Esophagus mucosa (tissue), 1 donor: ENCODE measurements at places on chromosomes 16 and 17. TPM values are rescaled to one million over a fixed set of nuclear protein-coding genes. Genes with fewer than 3 reads are reported as not detected.

Gene DHRS7C
- total RNA-seq, result not detected

Gene ZNRF1
- 42.5 TPM for total RNA-seq

Gene CIAPIN1
- total RNA-seq, result 52.4 TPM

Gene ATP5PD
- total RNA-seq, result 314 TPM

Gene C16orf46
- not detected for total RNA-seq

Gene GCGR
- 0.08 TPM for total RNA-seq

Gene EFCAB13
- 2.0 TPM for total RNA-seq

Gene ELMO3
- 26.3 TPM for total RNA-seq

Gene MEOX1
- 1.2 TPM for total RNA-seq

Gene CACNG4
- 0.08 TPM for total RNA-seq

Gene ITGAX
- 1.9 TPM for total RNA-seq

Gene SEC14L5
- total RNA-seq, result 1.2 TPM

Gene HASPIN
- 3.4 TPM for total RNA-seq

Gene SLC16A11
- 0.60 TPM for total RNA-seq

Gene RANBP10
- total RNA-seq, result 20.1 TPM

Gene TEKT1
- total RNA-seq, result not detected

Gene SHISA6
- total RNA-seq, result 2.0 TPM

Gene TPSB2
- total RNA-seq, result 4.5 TPM

Gene ZFPM1
- total RNA-seq, result 3.2 TPM

Gene MT1A
- 2.9 TPM for total RNA-seq

Gene TTLL6
- 0.12 TPM for total RNA-seq

Gene MAPT
- 0.88 TPM for total RNA-seq

Gene SLC35G6
- not detected for total RNA-seq

Gene IRF8
- total RNA-seq, result 2.2 TPM

Gene SLC5A10
- 0.64 TPM for total RNA-seq

Gene NUDT7
- total RNA-seq, result 7.6 TPM

Gene CEMP1
- not detected for total RNA-seq

Gene TBC1D3K
- not detected for total RNA-seq

Gene CACNA1G
- total RNA-seq, result 0.08 TPM

Gene TBC1D3E
- total RNA-seq, result not detected

Gene KLHL10
- total RNA-seq, result 0.32 TPM

Gene KRTAP2-1
- not detected for total RNA-seq

Gene PITPNM3
- total RNA-seq, result 20.1 TPM

Gene TMEM100
- 0.76 TPM for total RNA-seq

Gene CCDC47
- total RNA-seq, result 50.6 TPM

Gene NHLRC4
- 0.12 TPM for total RNA-seq

Gene UNC45B
- not detected for total RNA-seq

Gene PMP22
- total RNA-seq, result 6.3 TPM

Gene GP2
- total RNA-seq, result not detected

Gene TBC1D3
- total RNA-seq, result not detected

Gene FBXO39
- 0.68 TPM for total RNA-seq

Gene UTS2R
- total RNA-seq, result not detected

Gene PRCD
- 0.64 TPM for total RNA-seq

Gene OTOA
- total RNA-seq, result 0.04 TPM

Gene LRRC75A
- 0.08 TPM for total RNA-seq

Gene KCNJ16
- total RNA-seq, result not detected
